ENCODE measurements at places on chromosomes 7 and 10.

- no peak for DNase-seq
Measured at GRCh38 chr10:44992070-44992731, 8.5 kb upstream of the ZNF22 start.

GRCh38 chr10:110330675-110331074 is 26.0 kb upstream of the SMNDC1 start:
- DNase-seq: no peak

DNA sequence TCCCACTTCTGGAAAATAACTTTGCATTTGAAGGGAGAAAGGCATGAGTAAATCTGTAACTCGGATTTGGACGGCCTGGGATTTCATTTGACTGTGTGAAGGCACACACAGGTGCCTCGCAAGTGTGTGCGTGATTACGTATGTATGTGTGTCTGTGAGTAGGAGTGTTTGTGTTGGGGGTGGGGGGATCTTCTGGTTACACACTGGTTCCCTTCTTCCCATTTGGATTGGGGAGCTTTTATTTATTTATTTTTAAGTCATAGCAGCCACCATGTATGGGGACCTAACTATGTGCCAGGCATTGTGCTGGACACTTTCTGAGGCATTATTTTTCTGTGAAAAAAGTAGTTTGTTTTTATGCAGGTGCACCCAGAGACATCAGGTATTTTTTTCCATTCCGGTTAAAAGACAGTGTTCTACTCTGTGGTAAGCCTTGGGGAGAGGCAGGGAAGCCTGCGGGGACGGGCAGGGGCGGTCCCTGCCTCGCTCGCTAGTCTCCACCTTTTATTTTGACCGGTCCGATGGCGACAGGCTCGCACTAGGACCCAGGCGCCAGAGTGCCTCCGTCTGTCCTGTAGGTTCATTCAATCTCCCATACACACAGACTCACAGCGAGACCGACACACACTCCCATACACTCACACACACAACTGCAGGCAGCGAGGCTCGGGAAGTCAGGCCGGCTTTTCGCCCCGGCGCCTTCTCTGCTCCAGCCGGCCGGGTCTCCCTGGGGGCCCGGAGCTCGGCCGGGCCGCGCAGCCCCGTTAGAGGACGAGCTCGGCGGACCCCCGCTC is at the start of gene MXI1:
TSS of gene MXI1 (plus strand) at position 595 of the 794 bp plus-strand sequence. CDS start 204 bp downstream, outside the sequence.
- peak; percentile 78 for DNase-seq

GRCh38 chr10:33666686-33667480 is 332.4 kb upstream of the NRP1 start:
- no peak for DNase-seq

- DNase-seq: peak; percentile 93
Measured at GRCh38 chr10:4541292-4541691, 284.7 kb upstream of the AKR1E2 start.

DNA sequence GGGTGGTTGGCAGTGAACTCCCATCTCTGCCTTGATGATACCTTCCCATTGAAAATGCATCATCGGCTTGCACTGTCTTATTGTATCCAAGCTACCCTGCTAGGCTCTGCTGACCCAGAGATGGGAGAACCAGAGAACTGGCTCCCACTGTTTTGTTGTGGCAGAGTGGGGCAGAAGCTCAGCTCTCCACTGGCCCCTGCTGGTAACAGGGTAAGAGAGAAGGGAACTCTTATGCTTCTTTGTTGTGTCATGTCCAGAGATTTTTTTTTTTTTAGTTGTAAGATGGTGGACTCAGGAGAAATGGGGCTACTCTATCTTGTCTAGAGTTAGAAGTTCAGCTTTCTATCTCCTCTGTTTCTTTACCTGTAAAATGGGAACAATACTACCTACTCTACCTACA is 100.5 kb upstream of the SDK1 start:
- peak; percentile 4 for DNase-seq

- no peak for DNase-seq
Measured at GRCh38 chr7:381211-382042, 91.5 kb downstream of the FOXL3 start.

- DNase-seq: no peak
Measured at GRCh38 chr7:143385891-143386781, 5.0 kb downstream of the ZYX start.

DNA sequence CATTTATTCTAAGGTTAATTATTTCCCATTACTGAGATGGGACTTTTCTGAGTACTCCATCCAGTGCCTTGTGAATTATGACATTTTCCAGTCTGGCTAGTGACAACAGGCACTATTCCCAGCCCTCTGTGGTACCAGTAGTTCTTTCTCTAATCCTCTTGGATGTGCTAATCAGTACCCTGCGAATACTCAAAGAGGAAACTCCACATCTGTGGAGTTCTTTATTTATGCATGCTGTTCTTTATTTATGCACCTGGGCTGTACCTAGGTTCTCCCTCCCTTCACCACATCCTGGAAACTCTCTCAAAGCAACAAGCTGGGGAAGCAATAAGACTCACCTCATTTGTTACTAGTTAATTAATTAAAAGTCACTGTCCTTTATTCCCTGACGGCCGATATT is 83.5 kb downstream of the TSPAN12 start:
- DNase-seq: no peak

GRCh38 chr7:121730869-121731268 is 142.1 kb upstream of the PTPRZ1 start:
- no peak for DNase-seq

DNA sequence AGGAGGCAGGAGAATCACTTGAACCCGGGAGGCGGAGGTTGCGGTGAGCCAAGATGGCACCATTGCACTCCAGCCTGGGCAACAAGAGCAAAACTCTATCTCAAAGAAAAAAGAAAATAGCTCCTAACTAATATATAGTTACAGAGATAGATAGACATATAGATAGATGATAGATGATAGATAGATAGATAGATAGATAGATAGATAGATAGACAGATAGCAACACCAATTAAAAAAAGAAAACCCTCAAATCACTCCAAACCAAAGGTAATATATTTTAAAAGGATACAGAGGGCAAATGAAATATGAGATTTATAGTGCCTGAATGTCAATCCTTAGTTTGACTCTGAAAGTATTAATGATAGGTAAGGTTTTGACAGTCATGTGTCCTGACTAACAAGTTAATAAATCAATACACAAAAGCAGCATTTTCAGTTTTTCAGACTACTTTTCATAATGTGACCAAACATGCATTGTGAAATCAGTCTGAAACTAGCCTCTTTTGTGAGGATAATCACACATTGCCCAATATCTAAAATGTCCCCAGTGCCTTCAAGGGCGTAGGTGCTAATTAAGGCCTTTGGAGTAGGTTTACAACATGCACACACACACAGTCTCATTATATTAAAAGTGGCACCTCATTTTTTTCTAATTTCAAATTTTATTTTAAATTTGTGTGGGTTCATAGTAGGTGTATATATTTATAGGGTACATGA is 61.2 kb downstream of the BPGM start:
- no peak for DNase-seq

DNA sequence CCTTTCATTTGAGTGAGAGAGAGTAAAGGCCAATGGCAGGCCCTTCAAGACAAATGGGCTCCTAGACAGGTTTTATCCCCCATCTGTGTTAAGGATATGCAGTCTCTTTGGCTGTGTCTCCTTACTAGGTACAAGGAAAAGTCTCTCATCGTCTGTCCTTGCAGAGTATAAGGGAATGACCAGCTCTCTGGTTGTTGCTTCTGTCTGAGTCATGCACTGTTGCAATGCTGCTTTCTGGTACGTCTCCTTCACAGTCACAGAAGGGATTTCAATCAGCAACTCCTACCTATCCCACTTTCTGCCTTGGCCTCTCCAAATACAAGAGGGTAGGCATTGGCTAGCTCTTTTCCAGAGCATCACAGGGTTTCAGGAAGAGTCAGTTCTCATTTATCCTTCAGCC is 48.1 kb downstream of the CTTNBP2 start:
- peak; percentile 14 for DNase-seq

GRCh38 chr10:35127289-35127891 is 744 bp downstream of the CREM start:
- DNase-seq: peak; percentile 68

DNA sequence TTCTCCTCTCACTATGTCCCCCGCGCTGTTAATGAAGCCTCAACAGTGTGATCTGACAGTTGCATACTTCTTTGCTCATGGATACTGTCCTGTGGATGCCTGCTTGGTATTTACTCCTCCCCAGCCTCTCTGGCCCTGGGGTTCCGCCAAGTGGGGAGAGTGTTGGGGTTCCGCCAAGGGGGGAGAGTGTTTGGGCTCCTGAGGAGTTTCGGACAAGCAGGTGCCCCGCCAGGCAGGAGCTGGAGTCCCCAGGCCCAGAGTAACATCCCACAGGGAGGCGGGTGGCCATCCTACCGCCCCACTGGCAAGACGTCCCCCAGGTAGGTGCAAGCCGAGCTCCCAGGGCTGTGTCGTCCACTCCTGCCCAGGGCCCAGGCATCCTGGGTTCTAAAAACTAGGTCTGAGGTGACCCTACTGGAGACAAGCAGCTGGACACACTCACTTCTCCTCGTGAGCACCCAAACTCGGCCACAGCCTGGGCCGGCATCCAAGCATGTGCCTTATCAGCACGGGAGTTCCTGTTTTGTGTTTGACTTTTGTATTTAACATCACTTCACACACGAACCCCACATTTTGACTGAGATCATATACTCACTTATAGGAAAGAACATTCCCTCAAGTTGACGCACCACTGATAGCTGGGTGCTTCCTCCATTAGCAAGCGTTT is 34.2 kb downstream of the CAMK2B start:
- DNase-seq: no peak

- DNase-seq: peak; percentile 15
Measured at GRCh38 chr10:3534433-3534832, 250.6 kb downstream of the KLF6 start.

DNA sequence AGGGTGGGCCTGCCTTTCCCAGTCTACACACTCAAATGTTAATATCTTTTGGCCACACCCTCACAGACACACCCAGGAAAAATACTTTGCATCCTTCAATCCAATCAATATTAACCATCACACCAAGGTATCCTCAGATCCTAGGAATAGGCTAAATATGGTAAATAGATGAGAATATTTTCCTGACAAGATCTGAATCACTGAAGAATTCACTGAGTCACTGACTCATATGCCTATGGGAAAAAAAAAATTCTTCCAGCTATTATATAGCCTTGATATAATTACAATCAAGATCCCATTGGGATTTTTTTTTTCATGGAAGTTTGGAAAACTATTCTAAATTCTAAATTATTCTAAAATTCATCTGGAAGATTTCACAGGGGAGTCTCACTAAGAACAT is 65.8 kb downstream of the INHBA start:
- DNase-seq: peak; percentile 80

GRCh38 chr10:68315582-68315981 is 16.3 kb upstream of the HNRNPH3 start:
- DNase-seq: no peak

GRCh38 chr10:44619975-44620374 is 235.1 kb upstream of the CXCL12 start:
- DNase-seq: peak; percentile 77

GRCh38 chr7:152025937-152026890 is 740 bp downstream of the GALNT11 start:
- DNase-seq: no peak

- DNase-seq: peak; percentile 32
Measured at GRCh38 chr10:44558521-44558920, 173.6 kb upstream of the CXCL12 start.

DNA sequence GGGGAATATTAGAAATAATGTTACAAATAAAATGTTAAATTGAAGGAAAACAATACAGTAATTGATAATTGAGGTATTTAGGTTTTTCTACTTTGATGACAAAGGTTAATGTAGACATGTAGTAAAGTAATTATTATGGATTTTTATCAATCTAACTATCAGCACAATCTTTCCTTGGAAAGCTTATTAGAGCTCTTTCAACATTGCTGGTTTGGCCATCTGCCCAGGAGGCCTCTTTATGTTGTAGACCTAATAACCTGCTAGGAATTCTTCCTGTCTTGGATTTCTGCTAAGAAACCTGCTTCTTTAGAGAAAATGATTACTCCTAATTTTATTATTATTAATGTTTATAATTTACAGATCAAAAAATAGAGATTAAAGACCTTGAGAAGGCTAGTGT is 78.9 kb downstream of the CHRM2 start:
- DNase-seq: peak; percentile 23

DNA sequence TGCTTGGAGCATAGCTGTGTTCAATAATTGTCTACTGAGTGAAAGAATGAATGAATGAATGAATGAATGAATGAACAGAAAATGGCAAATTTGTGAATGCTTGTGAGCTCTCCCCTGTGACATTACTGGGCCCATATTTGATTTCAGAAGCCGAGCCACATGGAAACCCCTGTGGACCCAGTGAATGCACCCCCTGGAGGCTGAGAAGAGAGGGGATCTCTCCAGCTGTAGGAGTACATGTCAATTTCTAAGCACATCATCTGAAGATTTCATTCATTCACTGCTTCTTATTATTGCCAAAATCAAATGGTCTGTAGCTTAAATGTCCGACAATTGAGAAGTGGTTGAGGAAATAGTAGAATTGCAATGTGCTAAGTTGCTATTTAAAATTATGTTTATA is 58.3 kb upstream of the DOCK1 start:
- no peak for DNase-seq

- DNase-seq: no peak
Measured at GRCh38 chr7:3146571-3147226, 103.0 kb upstream of the CARD11 start.

DNA sequence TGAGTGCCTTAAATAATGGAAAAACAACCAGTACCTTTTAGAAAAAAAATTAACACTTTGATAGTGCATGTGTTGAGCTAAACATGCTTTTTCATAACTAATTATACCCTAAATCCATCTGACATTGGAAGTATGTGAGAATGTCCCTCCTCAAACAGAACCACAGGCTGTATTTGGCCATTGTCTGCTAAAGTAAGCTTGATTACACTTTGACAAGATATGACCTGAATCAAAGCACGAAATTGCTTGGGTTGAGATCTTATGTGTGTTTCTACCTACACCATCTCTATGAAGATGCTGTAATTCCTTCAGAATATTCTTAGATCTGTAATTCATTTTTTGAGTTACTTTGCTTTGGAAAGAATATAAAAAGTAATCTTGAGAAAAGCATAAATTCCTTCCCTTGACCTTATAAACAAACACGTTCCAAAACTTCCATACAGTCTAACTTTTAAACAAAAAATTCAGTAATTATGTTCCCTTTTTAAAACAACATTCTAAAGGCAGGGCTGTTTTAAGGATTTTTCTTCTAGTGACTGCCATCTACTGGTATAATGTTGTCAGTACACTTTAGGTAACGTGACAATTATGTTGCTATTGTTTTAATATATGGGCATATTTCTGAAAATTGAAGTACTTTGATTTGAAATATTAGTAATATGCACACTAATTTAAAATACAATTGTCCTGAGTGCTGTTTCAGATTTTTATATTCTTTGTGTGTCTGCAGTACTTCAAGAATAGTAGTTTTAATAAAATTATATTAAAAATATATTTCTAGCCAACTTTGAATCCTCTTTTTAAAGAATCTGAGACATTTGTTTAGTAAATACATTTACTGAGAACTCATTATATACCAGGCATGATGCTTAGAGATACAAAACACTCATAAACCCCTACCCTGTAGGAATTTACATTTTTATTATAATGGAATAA is 20.9 kb downstream of the CD36 start:
- DNase-seq: peak; percentile 31

- no peak for DNase-seq
Measured at GRCh38 chr10:42977032-42977416, 99.8 kb upstream of the RET start.

Measured in fibroblast of skin of right quadriceps (primary cell).